Thymus (tissue), 14 donors: ENCODE measurements at places on chromosomes 1 and 21. TPM values are rescaled to one million over a fixed set of nuclear protein-coding genes. Genes with fewer than 3 reads are reported as not detected.

- H3K4me1 ChIP-seq = no peaks in the 10 kb centered on the region
- H3K36me3 ChIP-seq = no peaks in the 10 kb centered on the region
- no peak overlapping the region for H3K4me3 ChIP-seq
- no peak overlapping the region for H3K27ac ChIP-seq
- DNase-seq = no peak
Measured at GRCh38 chr1:201261771-201262547, 21.3 kb upstream of the PKP1 start.

DNA sequence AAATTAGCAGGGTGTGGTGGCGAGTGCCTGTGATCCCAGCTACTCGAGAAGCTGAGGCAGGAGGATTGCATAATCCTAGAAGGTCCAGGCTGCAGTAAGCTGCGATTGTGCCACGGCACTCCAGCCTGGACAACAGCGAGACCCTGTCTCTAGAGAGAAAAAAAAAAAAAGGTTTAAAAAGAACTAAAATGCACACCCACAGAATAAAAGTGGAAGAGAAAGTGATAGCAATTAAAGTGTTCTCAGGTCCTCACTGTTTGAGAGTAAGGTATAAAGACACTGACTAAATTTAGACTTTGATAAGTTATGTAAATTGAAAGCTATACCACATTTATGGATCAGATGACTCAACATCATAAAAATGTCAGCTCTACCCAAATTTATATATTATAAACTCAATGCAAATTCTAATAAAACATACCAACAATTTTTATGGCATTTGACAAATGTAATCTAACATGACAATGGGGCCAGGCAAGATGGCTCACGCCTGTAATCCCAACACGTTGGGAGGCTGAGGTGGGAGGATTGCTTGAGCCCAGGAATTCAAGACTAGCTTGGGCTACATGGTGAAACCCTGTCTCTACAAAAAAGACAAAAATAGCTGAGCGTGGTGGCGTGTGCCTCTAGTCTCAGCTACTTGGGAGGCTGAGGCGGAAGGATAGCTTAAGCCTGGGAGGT, 11.8 kb downstream of the ZBTB17 start:
- H3K27me3 ChIP-seq = no peaks in the 10 kb centered on the region
- H3K4me1 ChIP-seq = no peaks in the 10 kb centered on the region
- H3K27ac ChIP-seq = no peak overlapping the region
- no peak for DNase-seq
- peaks cover 17% of the 10 kb centered on the region for H3K36me3 ChIP-seq
- no peak overlapping the region for H3K4me3 ChIP-seq

- H3K27me3 ChIP-seq = no peaks in the 10 kb centered on the region
- H3K36me3 ChIP-seq = no peaks in the 10 kb centered on the region
- no peak for DNase-seq
- peaks cover 11% of the 10 kb centered on the region for H3K4me1 ChIP-seq
- peak overlapping the region; percentile 34 for H3K27ac ChIP-seq
Measured at GRCh38 chr1:13702425-13703127, 2.6 kb downstream of the PRDM2 start.

The IGSF5 gene
- total RNA-seq = 0.66 TPM

The NEGR1 gene
- 2.8 TPM for total RNA-seq
